ENCODE measurements at places on chromosomes 2 and 18.

DNA sequence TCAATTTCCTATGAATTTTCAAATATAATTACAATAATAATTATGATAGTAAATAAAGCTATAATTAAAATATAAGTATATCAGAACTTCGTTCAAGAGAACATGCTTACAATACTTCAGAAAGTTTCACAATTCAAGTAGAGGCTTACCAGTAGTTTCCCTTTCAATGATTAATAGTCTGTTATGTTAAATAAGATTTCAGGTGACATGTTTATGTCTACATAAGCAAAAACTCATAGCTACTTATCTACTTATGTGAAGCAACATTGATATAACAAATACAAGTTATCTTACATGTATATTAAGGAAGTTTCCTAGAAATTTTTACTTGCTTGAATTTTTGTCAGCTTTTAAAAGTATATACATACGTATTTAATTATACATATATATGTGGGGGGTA, 4.5 kb upstream of the COL3A1 start:
- no peak for DNase-seq

GRCh38 chr2:218679119-218679518, 7.2 kb downstream of the STK36 start:
- no peak for DNase-seq

GRCh38 chr18:21110713-21111345, 784 bp downstream of the ROCK1 start:
- DNase-seq = peak; percentile 27

- DNase-seq = no peak
These were observed 102.4 kb downstream of the AOX1 start for GRCh38 chr2:200687922-200688920.
